DND-41 (cell line): ENCODE measurements at places on chromosomes 7 and 10.
A peak's percentile ranks its signal among the peaks of the same experiment; 100 is the strongest.

- no peaks in the 10 kb centered on the region for H3K27me3 ChIP-seq
- H3K36me3 ChIP-seq: no peaks in the 10 kb centered on the region
- no peak overlapping the region for H3K4me3 ChIP-seq
- no peak overlapping the region for H3K27ac ChIP-seq
These were observed 431.4 kb downstream of the ACTR3B start for GRCh38 chr7:153190986-153191385.

GRCh38 chr7:27745064-27745583 is 5.2 kb downstream of the TAX1BP1 start:
- DNase-seq: no peak
- no peak overlapping the region for H3K4me3 ChIP-seq
- peaks cover 14% of the 10 kb centered on the region for H3K4me1 ChIP-seq
- peaks cover 21% of the 10 kb centered on the region for H3K36me3 ChIP-seq
- H3K27me3 ChIP-seq: no peaks in the 10 kb centered on the region

DNA sequence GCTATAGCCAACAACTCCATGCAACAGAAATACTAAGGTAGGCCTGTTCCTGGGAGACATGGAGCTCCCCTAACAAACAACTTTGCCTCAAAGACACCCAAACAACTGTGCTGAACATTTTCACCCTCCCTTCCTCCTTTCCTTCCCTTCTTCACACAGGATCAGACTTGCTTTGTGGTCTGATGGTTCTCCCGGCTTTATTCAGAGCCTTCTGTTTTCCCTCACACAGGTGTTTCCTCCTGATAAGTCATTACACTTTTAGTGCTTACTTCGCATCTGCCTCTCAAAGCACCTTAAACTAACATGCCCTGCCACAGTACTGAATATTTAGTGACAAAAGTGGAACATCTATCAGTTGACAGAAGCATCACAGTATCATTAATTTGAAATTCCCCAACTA is 56.3 kb upstream of the YAE1 start:
- H3K27ac ChIP-seq: peak overlapping the region; percentile 88
- DNase-seq: peak; percentile 46
- H3K27me3 ChIP-seq: no peaks in the 10 kb centered on the region

DNA sequence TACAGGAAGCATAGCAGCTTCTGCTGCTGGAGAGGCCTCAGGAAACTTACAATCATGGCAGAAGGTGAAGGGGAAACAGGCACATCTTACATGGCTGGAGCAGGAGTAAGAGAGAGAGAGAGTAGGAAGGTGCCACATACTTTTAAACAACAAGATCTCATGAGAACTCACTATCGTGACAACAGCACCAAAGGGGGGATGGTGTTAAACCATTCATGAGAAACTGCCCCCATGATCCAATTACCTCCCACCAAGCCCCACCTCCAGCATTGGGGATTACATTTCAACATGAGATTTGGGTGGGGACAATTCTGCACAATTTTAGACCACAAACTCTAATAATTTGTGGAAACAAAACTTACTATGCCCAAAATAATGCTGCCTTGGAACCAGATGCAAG is 16.8 kb upstream of the ARMC3 start:
- no peaks in the 10 kb centered on the region for H3K4me1 ChIP-seq
- H3K4me3 ChIP-seq: no peak overlapping the region
- no peaks in the 10 kb centered on the region for H3K27me3 ChIP-seq
- no peak overlapping the region for H3K27ac ChIP-seq

GRCh38 chr7:151821226-151821625 is 55.7 kb downstream of the PRKAG2 start:
- H3K4me1 ChIP-seq: no peaks in the 10 kb centered on the region
- no peak overlapping the region for H3K27ac ChIP-seq
- H3K36me3 ChIP-seq: no peaks in the 10 kb centered on the region

- no peaks in the 10 kb centered on the region for H3K27me3 ChIP-seq
- no peak overlapping the region for H3K27ac ChIP-seq
- H3K36me3 ChIP-seq: no peaks in the 10 kb centered on the region
- DNase-seq: no peak
- H3K4me1 ChIP-seq: no peaks in the 10 kb centered on the region
These were observed 447.8 kb upstream of the FZD8 start for GRCh38 chr10:36089790-36090440.

GRCh38 chr7:157238087-157238486 is 98.7 kb upstream of the DNAJB6 start:
- H3K4me1 ChIP-seq: no peaks in the 10 kb centered on the region
- no peak overlapping the region for H3K4me3 ChIP-seq
- no peaks in the 10 kb centered on the region for H3K27me3 ChIP-seq
- peak; percentile 25 for DNase-seq
- H3K27ac ChIP-seq: no peak overlapping the region

DNA sequence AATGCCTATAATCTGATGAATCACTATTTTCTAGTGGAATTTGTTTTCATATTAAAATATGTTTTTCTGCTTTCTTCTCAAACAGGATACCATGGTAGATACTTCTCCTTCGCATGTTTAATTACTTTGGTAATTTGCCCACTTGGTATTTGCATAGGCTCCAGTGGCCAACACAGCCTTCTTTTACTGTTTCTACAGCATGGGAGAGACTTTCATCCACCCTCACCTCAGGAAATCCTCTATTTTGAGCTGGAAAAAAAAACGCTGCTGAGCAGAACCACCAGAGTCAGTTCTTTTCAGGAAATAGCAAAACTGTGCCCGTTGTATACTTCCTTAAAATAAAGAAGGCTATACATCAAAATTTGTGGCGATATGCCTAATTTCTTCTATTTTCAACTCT is 213.3 kb downstream of the MDFIC start:
- no peak overlapping the region for H3K27ac ChIP-seq
- H3K4me3 ChIP-seq: no peak overlapping the region
- H3K4me1 ChIP-seq: peaks cover 17% of the 10 kb centered on the region
- no peaks in the 10 kb centered on the region for H3K36me3 ChIP-seq
- H3K27me3 ChIP-seq: no peaks in the 10 kb centered on the region

GRCh38 chr7:13416071-13416470 is 573.4 kb downstream of the ETV1 start:
- no peaks in the 10 kb centered on the region for H3K4me1 ChIP-seq
- no peaks in the 10 kb centered on the region for H3K27me3 ChIP-seq
- no peak overlapping the region for H3K4me3 ChIP-seq
- H3K36me3 ChIP-seq: no peaks in the 10 kb centered on the region
- DNase-seq: no peak

DNA sequence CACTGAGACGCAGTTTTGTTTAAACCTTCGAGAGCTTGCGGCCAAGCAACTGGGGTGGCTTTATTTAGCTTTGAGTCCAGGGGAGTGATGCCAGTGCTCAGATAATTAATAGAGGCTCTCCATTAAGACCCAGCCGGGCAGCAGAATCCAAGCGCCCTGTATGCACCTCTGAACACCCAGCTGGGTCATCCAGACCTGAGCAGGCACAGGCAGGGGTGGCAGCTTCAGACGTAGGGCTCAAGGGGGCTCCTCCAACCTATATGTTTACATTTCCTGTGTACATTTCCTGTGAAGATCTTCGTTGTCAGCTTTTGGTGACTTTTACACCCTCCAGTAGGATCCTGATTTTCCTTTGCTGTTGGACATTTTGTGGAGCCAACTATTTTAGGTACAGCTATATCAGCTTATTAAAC is 719.5 kb downstream of the LRMDA start:
- no peak overlapping the region for H3K4me3 ChIP-seq
- no peaks in the 10 kb centered on the region for H3K4me1 ChIP-seq
- H3K36me3 ChIP-seq: no peaks in the 10 kb centered on the region
- DNase-seq: no peak
- H3K27me3 ChIP-seq: no peaks in the 10 kb centered on the region

- DNase-seq: no peak
- H3K4me3 ChIP-seq: no peak overlapping the region
- peaks cover 58% of the 10 kb centered on the region for H3K4me1 ChIP-seq
- H3K27me3 ChIP-seq: no peaks in the 10 kb centered on the region
- peak overlapping the region; percentile 48; the same call in 1 of the 2 replicates for H3K27ac ChIP-seq
- peaks cover 16% of the 10 kb centered on the region for H3K36me3 ChIP-seq
These were observed 166.9 kb downstream of the CUX1 start for GRCh38 chr7:101984133-101984879.

GRCh38 chr7:518630-519483 is 789 bp downstream of the PDGFA start:
- peaks cover 21% of the 10 kb centered on the region for H3K27me3 ChIP-seq
- peak overlapping the region; percentile 100 for H3K4me3 ChIP-seq
- peaks cover 56% of the 10 kb centered on the region for H3K4me1 ChIP-seq
- H3K36me3 ChIP-seq: peaks cover 15% of the 10 kb centered on the region

- no peaks in the 10 kb centered on the region for H3K36me3 ChIP-seq
- no peak overlapping the region for H3K4me3 ChIP-seq
- no peak overlapping the region for H3K27ac ChIP-seq
These were observed 152.3 kb upstream of the STEAP4 start for GRCh38 chr7:88458946-88459345.

GRCh38 chr10:110029450-110029849 is 21.7 kb downstream of the ADD3 start:
- no peaks in the 10 kb centered on the region for H3K36me3 ChIP-seq
- H3K27ac ChIP-seq: no peak overlapping the region
- no peaks in the 10 kb centered on the region for H3K27me3 ChIP-seq
- no peak for DNase-seq
- H3K4me1 ChIP-seq: no peaks in the 10 kb centered on the region

DNA sequence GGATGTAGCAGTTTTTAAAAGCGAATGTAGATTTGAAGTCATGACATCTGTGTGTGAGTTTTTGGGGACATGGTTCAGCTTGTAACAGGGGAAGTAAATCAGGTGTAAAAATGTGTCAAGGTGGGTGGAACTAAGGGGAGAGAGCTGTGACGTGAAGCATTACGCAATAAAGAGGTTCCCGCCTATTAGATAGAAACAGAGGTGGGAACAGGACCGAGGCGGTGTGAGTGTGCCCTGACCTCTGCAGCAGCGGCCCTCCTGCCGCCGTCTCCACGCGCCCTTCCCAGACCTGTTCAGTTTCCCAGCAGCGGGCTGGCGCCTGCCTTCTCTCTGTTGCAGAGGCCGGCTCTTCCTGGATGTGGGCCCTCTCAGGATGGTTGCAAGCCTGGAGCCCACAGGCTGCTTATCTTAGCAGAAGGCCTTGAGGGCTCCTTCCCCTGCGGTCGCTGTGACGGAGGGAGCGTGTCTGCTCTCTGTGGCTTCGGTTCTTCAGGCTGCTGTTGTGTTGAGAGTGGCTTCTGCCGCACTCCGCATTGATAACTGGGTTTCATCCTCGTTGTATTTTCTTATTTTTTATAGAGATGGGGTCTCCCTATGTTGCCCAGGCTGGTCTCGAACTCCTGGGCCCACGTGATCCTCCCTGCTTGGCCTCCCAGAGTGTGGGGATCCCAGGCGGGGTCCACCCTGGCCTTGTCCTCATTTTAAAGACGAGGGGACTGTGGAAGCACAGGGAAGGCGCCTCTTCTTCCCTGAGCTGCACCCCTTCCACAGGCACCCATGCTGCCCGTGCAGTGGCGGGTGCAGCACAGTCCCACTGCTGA is 65.0 kb downstream of the DNAJB6 start:
- no peak overlapping the region for H3K4me3 ChIP-seq
- no peaks in the 10 kb centered on the region for H3K27me3 ChIP-seq
- no peak for DNase-seq
- H3K4me1 ChIP-seq: no peaks in the 10 kb centered on the region
- H3K27ac ChIP-seq: no peak overlapping the region

DNA sequence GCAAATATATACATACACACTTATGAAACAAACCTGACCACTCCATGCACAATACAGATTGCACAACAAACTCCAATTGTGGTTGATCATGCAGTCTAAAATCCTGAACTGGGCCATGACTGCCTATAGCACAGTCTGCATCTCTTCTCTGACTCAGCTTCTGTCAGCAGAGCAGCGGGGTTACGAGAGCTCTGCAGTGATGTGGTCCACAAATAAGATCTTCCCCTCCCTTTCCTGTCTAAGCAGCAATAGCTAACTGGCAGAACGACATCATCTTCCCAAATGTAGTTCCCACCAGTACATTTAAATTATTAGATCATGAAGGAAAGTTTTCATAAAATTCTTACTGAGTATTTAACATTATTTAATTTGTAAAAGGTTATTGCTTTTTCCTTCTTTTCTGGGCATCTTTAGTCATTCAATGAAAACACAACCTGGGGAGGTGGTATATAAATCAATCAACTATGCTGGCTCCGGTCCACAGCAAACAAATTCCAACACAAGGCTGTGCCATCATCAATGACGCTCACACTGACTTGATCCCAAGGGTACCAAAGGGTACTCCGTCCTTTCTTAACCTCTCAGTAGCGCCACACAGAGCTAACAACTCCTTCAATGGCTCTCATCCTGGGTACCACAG is 17.1 kb downstream of the ARHGAP21 start:
- H3K27ac ChIP-seq: peak overlapping the region; percentile 51; the same call in 1 of the 2 replicates
- H3K36me3 ChIP-seq: no peaks in the 10 kb centered on the region
- no peaks in the 10 kb centered on the region for H3K27me3 ChIP-seq
- peak; percentile 67 for DNase-seq
- no peak overlapping the region for H3K4me3 ChIP-seq

GRCh38 chr7:32108651-32109050 is 38.4 kb upstream of the PDE1C start:
- no peak overlapping the region for H3K4me3 ChIP-seq
- no peaks in the 10 kb centered on the region for H3K36me3 ChIP-seq
- DNase-seq: no peak
- H3K27ac ChIP-seq: no peak overlapping the region

GRCh38 chr10:37992083-37992482 is 15.6 kb upstream of the ZNF25 start:
- H3K36me3 ChIP-seq: no peaks in the 10 kb centered on the region
- H3K4me3 ChIP-seq: no peak overlapping the region
- peak; percentile 14 for DNase-seq
- 0 out of 2 replicates have a peak overlapping the region, but pooled peaks have one; percentile 11 for H3K27ac ChIP-seq
- peaks cover 10% of the 10 kb centered on the region for H3K4me1 ChIP-seq

DNA sequence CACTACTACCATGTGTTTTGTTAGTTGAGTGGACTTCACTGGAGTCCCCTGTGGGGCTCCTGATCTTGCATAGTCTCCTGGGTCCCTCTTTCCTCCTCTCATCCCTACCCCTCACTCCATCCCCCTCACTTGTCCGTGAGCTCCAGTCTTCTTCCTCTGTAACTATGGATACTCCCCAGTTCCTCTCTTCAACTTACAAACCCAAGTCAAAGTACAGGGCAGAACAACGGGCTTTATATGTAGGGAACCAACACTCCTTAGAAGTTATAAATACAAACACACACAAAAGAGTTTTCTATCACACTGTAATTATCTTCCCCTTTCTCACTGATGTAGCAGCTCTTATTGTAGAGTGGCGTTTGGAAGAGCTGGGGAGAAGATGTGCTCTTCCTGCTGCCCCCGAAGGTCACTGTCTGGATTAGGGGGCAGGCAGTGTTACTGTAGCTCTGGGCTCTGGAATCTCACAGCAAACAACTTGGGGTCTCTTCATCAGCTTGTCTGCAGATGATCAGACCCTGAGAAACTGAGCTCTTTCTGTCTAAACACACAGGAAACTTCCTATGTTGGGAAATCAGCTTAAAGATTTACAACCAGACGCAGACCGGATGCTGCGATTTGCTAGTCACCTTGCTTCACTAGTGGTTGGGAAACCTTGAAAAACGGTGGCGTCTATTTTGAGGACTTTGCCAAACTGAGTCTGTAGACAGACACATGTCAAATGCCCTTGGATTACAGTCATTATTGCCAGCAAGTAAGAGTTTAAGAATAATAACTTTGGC is 13.6 kb downstream of the SNX10 start:
- H3K4me3 ChIP-seq: no peak overlapping the region
- no peaks in the 10 kb centered on the region for H3K36me3 ChIP-seq
- DNase-seq: no peak
- no peak overlapping the region for H3K27ac ChIP-seq
- no peaks in the 10 kb centered on the region for H3K4me1 ChIP-seq
- H3K27me3 ChIP-seq: no peaks in the 10 kb centered on the region

- H3K4me1 ChIP-seq: peaks cover 22% of the 10 kb centered on the region
- DNase-seq: no peak
- no peaks in the 10 kb centered on the region for H3K27me3 ChIP-seq
- H3K27ac ChIP-seq: no peak overlapping the region
These were observed 71.7 kb downstream of the MAP3K8 start for GRCh38 chr10:30505543-30506298.
